GOT3 (cell line): ENCODE measurements at places on chromosomes 12 and 14.

DNA sequence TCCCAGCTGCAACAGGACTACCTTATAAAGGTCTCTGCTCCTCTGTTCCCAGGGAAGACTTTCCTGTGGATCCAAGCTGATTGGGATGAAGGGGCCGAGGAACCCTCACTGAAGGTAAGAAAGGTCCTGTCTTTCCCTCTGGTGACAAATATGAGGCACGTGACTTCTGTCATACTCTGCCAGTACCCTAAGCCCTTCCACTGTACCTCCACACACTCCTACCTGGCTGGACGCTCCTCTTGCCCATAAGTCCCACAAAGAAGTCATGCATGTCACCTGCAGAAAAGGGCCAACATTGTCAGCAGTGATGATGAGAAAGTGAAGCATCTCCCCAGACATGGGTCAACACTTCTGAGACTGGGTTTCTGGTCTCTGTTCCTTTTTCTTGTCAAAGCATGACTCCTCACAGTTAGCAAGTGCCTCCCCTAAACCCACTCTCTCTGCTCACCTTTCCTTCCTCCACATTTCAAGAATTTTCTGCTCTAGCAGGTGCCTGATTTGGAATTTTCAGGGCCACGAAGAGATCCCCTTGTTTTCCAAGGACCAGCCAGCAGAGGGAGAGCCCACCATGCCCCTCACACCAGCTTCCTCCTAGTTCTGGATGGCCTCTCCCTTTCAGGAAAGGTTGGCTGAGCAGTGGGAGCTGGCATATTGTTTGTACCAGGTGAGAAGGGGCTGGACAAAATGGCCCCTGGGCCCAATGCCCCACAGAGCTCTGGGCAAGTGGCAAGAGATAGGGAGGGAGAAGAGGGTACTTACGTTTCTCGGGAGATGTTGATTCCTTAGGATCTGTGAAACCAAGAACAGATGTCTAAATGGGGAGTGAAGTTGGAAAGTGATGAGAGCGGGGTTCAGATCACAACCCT lies 3.5 kb downstream of the TAC3 start:
- DNase-seq = no peak

DNA sequence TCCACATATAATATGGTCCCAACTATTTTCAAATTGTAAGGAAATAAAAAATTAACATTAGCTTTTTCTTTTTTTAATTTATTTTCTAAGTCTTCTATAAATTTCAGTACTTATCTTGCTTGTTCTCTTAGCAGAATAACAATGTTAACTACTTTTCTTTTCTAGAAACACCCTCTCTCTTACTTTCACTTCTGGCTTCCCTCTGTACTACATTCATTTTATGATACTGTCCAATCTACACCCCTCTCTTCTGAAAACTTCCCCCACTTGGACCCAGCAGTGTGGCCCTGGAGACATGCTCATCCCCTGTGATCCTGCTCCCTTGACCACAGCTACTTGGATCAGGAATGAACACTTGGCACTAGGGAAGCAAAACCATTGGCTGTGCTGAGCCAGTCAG lies 15.7 kb downstream of the SGPP1 start:
- DNase-seq = no peak

GRCh38 chr12:38585086-38585485 lies 268.5 kb downstream of the ALG10B start:
- DNase-seq = no peak

- no peak for DNase-seq
These were observed 62.2 kb downstream of the PPP1R36 start for GRCh38 chr14:64612021-64612380.

DNA sequence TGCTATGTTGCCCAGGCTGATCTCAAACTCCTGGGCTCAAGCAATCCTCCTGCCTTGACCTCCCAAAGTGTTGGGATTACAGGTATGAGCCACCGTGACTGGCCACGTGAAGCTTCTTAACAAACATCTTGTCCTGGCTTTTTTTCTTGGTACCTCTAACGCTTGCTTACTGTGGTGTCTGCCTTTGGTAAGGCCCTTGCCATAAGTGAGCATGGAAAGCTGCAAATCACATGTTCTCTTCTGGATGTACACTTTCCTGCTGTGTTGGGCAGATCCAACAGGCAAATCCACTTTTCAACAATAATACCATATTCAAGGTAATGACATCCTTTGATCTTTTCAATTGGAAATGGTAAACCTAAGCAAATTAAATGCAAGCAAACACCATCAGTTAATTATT lies 54.6 kb downstream of the ARF6 start:
- no peak for DNase-seq

DNA sequence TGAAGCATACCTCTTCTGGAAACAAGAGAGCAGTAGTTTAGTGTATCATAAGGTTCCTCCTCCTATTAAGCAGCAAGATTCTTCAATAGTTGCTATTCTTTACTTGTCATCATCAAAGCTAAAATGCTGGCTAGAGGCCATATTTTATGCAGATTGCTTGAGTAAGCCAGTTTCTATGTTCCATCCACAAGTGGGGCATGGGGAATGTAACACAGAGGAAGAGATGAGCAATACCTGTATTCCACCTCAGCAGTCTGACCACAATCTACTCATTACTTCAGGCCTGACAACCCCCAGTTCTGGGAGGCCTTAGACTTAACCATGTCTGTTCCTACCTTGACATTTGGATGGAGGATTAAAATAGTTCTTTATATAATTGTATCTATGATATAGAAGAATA lies 423.6 kb downstream of the BTG1 start:
- no peak for DNase-seq

DNA sequence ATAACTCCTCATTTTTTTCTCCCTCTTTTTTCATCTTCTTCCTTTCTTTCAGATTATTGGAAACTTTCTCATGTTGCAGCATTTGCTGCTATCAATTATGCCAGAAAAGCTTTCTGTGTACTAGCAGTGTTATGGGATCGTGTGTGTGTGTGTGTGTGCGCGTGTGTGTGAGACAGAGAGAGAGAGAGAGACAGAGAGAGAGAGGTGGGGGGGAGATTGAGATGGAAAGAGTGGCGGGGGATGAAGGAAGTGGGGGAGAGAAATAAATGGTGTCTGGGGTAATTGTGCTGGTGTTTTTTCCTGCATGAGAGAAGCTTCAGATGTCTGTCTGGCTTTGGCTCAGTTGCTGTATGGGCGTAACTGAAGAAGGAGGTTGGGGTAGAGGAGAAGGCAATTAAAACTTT lies 268.9 kb downstream of the RAD51B start:
- DNase-seq = no peak

GRCh38 chr12:180445-180844 lies 33.5 kb downstream of the SLC6A12 start:
- no peak for DNase-seq

GRCh38 chr12:56718636-56719035 lies 6.5 kb downstream of the NACA start:
- no peak for DNase-seq

- no peak for DNase-seq
These were observed 39.6 kb upstream of the KLRD1 start for GRCh38 chr12:10268037-10268436.

- no peak for DNase-seq
These were observed 299.6 kb downstream of the DPF3 start for GRCh38 chr14:72594099-72594901.

GRCh38 chr12:80867941-80868340 lies 69.8 kb downstream of the LIN7A start:
- no peak for DNase-seq

DNA sequence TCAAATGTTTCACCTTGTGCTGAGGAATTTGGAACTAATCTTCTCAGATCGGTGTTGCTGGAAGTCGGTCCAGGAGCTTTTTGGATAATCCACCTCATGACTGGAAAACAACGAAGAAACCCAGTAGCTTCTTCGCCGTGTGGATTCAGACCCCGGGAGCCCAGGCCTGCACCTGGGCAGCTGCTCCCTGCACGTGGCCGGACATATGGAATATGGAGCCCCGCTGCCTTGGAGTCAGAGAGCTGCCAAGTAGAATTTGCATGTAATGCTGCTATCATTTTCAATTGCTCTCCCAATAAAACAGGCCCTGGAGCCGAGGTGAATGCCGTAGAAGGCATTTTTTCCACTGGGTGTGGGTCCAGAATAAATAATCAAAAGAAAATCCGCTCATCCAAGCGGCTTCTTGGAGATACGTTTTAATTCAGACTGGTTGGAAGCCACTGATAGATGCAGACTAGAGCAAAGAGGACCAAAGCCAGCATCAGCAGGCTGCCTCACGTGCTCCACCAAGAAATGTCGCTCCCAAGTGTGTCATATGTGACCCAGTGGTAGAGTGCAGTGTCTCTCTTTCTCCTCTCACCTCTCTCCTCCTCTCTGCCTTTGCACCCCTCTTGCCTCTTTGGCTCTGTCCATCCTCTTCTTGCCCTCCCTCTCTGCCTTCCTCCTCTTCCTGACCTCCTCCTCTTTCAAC lies 115.3 kb downstream of the ZNF664 start:
- DNase-seq = no peak

GRCh38 chr14:93941293-93941910 lies 14.3 kb downstream of the FAM181A start:
- no peak for DNase-seq

GRCh38 chr12:65364046-65364445 lies 85.6 kb downstream of the MSRB3 start:
- no peak for DNase-seq
